ENCODE measurements at places on chromosomes 6 and 20. TPM values are rescaled to one million over a fixed set of nuclear protein-coding genes. Genes with fewer than 3 reads are reported as not detected.

The ARFGAP1 gene
- total RNA-seq = 64.4 TPM

The CCDC170 gene
- not detected for total RNA-seq

The HUS1B gene
- 1.2 TPM for total RNA-seq

The ARMC12 gene
- 0.24 TPM for total RNA-seq

The FAM209B gene
- total RNA-seq = not detected

The KIF16B gene
- total RNA-seq = 11.2 TPM

The SNPH gene
- total RNA-seq = 13.9 TPM

The HS3ST5 gene
- total RNA-seq = not detected

The SLC17A4 gene
- not detected for total RNA-seq

The SAMD3 gene
- 0.07 TPM for total RNA-seq

The MC3R gene
- not detected for total RNA-seq

The RING1 gene
- 19.7 TPM for total RNA-seq

The DSE gene
- total RNA-seq = 32.0 TPM

The AIF1 gene
- not detected for total RNA-seq

The ARHGAP18 gene
- 112 TPM for total RNA-seq

The LIN28B gene
- not detected for total RNA-seq

The GLP1R gene
- not detected for total RNA-seq

The MYB gene
- total RNA-seq = 4.1 TPM

The REM1 gene
- total RNA-seq = not detected

The UBE2J1 gene
- 39.4 TPM for total RNA-seq

The OPN5 gene
- total RNA-seq = not detected

The RSPO4 gene
- not detected for total RNA-seq

The RBM24 gene
- total RNA-seq = 13.2 TPM

The PI16 gene
- not detected for total RNA-seq

The BTNL2 gene
- total RNA-seq = not detected

The COL11A2 gene
- total RNA-seq = 0.79 TPM

The OR2H2 gene
- not detected for total RNA-seq

The TCP11 gene
- total RNA-seq = not detected

The ERMARD gene
- total RNA-seq = 12.5 TPM

The HLA-DOA gene
- not detected for total RNA-seq

The ZNF334 gene
- 0.12 TPM for total RNA-seq

The NELFE gene
- 117 TPM for total RNA-seq

The PRSS16 gene
- total RNA-seq = 0.62 TPM

The RRP36 gene
- total RNA-seq = 111 TPM

The FOXA2 gene
- total RNA-seq = 1.2 TPM

The SMLR1 gene
- not detected for total RNA-seq

The GNMT gene
- total RNA-seq = 0.24 TPM

All from A172 (cell line).